8988T (cell line): ENCODE measurements at places on chromosomes 7 and 10.
A peak's percentile ranks its signal among the peaks of the same experiment; 100 is the strongest.

DNA sequence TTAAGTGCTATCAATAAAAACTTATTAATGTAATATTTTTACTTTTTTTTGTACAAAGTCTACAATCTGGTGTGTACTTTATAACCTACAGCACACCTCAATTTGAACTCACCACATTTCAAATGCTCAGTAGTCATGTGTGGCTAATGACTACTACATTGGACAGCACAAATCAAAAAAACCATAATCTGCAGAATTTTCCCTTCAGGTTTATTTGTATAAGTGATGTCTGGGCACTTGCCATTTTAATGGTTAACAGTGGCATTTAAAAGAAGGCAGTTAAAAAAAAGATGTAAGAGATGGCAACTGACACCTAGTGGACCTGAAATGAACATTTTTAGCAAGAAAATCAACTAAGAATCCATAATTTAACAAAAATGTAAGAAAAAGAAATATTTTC is 124.6 kb upstream of the NRBF2 start:
- no peak for DNase-seq

GRCh38 chr7:36535866-36536664 is 146.4 kb downstream of the ANLN start:
- peak; percentile 24 for DNase-seq

GRCh38 chr10:78641693-78642092 is 427.1 kb upstream of the ZMIZ1 start:
- no peak for DNase-seq

GRCh38 chr7:122143376-122143750 is 686 bp downstream of the AASS start:
- no peak for DNase-seq

DNA sequence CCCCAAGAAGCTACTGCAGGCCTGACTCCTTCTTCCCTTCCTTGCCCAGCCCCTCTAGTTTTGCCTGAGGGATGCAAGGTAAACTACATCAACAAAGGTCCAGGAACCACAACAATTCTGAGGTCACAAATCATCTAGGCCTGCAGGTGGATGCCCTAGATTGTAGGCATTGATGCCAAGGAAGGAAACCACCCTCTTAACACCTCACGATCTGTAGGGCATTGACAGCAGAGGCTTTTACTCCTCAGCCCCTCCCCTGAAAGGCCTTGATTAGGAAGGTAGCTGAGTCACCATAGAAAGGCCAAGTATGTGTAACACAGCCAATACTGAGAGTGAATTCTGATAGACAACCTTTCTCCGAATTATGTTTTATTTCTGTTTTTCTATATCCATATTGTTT is 46.7 kb upstream of the FAM3C start:
- DNase-seq = no peak
